DND-41 (cell line): ENCODE measurements at places on chromosomes 12 and 14.

GRCh38 chr12:62827042-62827441, 107.9 kb downstream of the PPM1H start:
- no peak overlapping the region for H3K27ac ChIP-seq
- H3K4me1 ChIP-seq: no peaks in the 10 kb centered on the region
- no peak for DNase-seq
- no peaks in the 10 kb centered on the region for H3K27me3 ChIP-seq
- H3K36me3 ChIP-seq: no peaks in the 10 kb centered on the region
- H3K4me3 ChIP-seq: no peak overlapping the region

DNA sequence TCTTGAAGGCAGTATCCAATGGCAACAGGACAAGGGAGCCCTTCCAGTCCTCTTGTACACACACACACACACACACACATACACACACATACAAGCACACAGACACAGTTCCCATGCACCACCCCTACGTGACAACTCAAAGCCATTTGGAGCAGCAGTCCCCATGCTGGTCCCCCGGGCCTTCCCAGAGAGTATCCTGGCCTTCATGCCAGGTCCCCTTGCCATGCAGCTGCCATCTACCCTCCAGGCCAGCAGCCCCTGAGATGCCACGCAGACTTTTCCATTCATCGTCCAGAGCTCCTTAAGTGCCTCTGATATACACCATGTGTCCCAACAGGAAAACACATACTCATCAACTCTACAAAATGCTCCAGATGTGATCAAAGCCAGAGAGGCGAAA, 159.5 kb downstream of the ANO2 start:
- no peak overlapping the region for H3K27ac ChIP-seq
- H3K4me1 ChIP-seq: no peaks in the 10 kb centered on the region
- no peaks in the 10 kb centered on the region for H3K36me3 ChIP-seq
- no peak for DNase-seq
- no peak overlapping the region for H3K4me3 ChIP-seq
- peaks cover 10% of the 10 kb centered on the region for H3K27me3 ChIP-seq

GRCh38 chr14:41146391-41146790, 460.3 kb upstream of the LRFN5 start:
- no peaks in the 10 kb centered on the region for H3K27me3 ChIP-seq
- H3K36me3 ChIP-seq: no peaks in the 10 kb centered on the region
- DNase-seq: no peak
- H3K27ac ChIP-seq: no peak overlapping the region
- no peaks in the 10 kb centered on the region for H3K4me1 ChIP-seq
- H3K4me3 ChIP-seq: no peak overlapping the region

GRCh38 chr14:31897581-31898186, 179.4 kb upstream of the ARHGAP5 start:
- H3K27me3 ChIP-seq: no peaks in the 10 kb centered on the region
- no peak for DNase-seq
- no peaks in the 10 kb centered on the region for H3K36me3 ChIP-seq
- H3K4me3 ChIP-seq: no peak overlapping the region
- no peaks in the 10 kb centered on the region for H3K4me1 ChIP-seq

DNA sequence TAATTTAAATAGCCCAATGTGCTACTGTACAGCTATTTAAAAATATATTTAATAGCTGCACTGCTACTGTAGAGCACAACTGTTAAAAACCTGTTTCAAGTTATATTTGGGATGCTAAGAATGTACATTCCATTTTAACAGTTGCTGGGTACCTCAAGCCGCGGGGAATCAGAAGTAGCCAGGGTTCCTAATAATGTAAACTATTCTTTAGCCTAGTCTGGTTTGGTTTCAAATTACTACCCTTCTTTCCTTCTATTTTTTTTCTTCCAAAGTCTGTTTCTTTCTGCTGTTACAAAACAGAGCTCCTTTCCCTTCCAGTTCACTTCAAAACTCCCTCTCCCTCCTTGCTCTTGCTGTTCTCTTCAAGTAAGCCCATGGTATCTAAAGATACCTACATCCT, 21.3 kb downstream of the SCAF11 start:
- H3K4me1 ChIP-seq: no peaks in the 10 kb centered on the region
- H3K4me3 ChIP-seq: no peak overlapping the region
- peaks cover 24% of the 10 kb centered on the region for H3K36me3 ChIP-seq
- no peak overlapping the region for H3K27ac ChIP-seq
- H3K27me3 ChIP-seq: no peaks in the 10 kb centered on the region
